ENCODE measurements at places on chromosomes 3 and 15.

GRCh38 chr15:88646088-88646405 lies 7.2 kb downstream of the ISG20 start:
- DNase-seq, result no peak

DNA sequence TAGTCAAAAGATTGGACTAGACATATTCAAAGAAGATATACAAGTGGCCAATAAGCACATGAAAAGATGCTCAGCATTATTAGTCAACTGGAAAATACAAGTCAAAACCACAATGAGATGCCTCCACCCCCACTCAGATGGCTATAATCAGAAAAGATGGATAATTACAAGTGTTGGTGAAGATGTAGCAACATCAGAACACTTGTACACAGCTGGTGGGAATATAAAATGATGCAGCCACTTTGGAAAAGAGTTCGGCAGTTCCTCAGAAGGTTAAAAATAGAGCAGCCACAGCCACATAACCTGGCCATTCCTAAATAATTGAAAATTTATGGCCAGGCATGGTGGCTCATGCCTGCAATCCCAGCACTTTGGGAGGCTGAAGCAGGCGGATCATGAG lies 38.4 kb downstream of the HEG1 start:
- no peak for DNase-seq

DNA sequence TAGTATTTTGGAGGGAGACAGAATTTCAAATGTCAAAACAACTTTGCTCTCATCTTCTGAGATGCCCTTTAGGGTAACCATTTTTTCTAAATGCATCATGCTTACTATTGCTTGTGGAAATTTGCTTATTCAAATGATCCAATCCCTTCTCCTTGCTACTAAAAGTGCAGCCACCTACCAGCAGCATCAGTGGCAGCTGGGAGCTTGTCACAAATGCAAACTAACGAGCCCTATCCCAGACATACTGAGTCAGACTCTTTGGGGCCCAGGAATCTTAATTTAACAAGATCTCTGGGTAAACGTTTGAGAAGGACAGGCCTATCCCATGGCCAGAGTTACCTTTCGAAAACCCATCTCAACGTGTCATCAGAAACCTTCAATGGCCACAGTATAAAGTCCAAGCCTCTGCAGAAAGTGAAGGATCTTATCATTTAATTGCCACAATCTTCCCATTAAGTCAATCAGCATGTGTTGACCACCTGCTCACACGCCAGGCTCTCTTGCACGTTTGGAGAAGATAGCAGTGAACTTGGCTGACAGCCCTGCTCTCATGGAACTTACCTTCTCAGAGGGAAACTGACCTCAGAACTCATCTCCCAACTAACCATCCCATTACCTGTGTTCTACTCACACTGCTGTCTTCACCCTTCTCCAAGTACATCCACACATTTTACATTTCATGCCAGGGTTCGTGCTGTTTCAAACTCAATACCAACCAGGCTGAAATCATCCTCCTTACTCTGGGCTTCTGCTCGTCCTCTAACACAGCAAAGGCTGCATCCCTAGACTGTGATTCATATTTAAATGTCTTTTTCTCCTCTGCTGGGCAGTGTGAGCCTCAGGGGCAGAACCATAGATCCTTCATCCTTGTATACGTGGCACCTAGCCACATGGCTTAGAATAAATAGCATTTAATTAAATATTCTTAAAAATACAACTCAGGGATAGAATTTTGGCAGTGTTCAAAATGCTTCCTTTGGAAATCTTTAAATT lies 24.8 kb upstream of the VGLL4 start:
- DNase-seq, result no peak

- no peak for DNase-seq
These were observed 90.1 kb downstream of the AAGAB start for GRCh38 chr15:67164401-67164791.

GRCh38 chr15:81166636-81167305 lies 29.9 kb upstream of the IL16 start:
- DNase-seq, result no peak

- DNase-seq, result no peak
These were observed 644.9 kb upstream of the DPPA4 start for GRCh38 chr3:109982201-109982600.

- no peak for DNase-seq
These were observed 18.6 kb downstream of the SAMD7 start for GRCh38 chr3:169929830-169930519.

DNA sequence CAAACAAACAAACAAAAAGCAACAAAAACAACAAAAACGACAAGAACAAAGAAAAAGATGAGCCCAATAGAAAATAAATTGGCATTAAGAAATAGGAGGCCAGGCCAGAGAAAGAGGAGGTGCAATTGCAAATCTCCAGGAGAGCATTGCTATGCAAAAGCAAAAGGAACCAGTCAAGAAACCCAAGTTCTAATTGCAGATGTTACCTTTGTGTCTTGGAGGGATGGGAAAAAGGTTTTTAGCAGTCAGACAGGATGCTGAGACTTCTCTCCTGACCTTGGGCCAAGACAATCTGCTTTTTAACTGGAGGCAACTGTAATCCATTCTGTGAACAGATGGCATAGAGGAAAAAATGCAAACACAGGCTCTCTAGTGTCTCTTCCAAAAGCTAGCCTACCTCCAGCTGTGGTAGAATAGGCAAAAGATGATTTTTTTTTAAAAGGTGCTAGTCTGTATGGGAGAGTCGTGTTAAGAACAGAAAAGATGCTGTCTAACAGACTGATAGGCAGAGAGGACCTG lies 56.4 kb downstream of the LSAMP start:
- no peak for DNase-seq

- no peak for DNase-seq
These were observed 12.4 kb downstream of the ATR start for GRCh38 chr3:142566096-142566495.

GRCh38 chr15:66232267-66232625 lies 21.3 kb downstream of the MEGF11 start:
- DNase-seq, result no peak

Data from T-cell (primary cell).